Activated CD8-positive, alpha-beta memory T cell treated with anti-CD3 and anti-CD28 coated beads for 24 hours (primary cell): ENCODE measurements at places on chromosomes 16 and 17.

- no peak for DNase-seq
Observed at GRCh38 chr17:17672453-17673368, 8.5 kb upstream of the RAI1 start.

GRCh38 chr16:12569061-12569460 is 234.6 kb downstream of the CPPED1 start:
- no peak for DNase-seq

DNA sequence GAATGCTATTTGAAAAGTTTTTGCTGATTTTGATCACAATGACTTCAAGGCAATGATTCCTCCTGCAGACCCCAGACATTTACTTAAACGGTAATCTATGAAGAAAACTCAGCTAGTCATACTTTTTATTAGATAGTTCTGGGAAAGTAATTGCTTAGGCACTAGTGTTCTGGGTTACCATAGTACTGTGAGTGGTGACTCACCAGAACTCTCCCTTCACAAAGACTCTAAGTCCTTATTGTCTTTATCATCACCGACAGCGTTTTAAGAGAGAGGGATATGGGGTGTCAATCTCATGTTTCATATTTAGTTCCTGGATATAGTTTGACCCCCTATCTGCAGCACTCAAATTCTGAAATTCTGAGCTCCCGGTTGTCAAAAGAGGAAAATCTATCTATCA is 43.0 kb upstream of the CDH8 start:
- no peak for DNase-seq

DNA sequence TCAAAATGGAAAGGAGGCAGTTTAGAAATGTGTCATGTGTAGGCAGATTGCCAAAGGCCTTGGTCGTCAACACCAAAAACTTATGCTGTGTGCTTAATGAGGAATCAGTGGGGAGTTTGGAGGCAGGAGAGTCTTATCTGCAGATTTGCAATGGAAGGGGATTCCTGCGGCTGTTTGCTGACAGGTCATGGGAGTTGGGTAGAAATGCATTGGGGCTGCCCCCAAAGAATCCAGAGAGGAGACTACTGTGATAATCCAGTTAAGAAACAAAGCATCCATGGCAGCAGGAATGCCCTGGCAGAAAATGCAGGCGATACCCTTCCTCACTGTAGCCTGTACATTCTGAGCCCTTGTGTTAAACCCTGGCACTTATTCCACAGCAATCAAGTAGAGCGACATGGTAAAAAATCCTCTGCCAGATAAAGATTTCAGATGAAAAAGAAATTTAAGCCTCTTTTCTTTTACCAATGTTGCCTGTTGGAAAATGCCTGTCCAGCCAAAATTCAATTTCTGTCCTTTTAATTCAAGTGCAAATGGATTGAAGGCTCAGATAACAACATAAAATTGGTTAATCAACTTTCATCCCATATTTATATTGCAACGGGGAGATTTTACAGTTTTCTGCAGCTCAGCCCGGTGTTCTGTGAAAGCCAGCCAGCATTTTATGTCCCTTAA is 491.0 kb upstream of the CDH5 start:
- DNase-seq: no peak

DNA sequence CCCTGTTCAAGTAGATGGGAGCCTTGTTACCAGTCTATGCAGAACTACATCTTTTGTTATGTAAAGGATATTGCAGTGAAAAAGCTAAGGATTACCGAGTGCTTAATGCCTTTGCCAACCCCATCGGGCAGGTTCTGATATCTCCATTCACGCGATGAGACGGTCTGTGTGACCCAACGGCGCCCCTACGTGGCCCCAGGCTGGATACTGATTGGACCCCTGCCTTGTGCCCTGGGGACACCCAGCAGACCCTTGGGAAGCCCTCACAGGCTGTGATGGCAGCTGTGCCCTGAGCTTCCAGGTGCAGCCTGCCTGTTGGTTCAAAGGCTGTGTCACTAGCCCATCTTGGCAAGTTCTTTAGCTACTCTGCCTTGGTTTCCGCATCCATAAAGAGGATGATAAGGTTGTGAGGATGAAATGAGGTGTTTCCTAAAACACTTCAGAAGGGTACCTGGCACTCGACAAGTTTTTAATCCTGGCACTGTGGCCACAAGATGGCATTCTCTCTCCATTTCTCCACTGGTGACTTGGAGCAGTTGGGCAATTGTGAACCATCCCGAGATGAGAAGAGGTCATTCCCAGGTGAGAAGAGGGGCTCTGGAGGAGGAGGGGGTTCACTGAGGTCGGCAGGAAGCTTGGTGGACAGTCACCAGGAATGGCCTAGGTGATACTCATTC is 33.6 kb downstream of the HAPSTR1 start:
- peak; percentile 56 for DNase-seq

DNA sequence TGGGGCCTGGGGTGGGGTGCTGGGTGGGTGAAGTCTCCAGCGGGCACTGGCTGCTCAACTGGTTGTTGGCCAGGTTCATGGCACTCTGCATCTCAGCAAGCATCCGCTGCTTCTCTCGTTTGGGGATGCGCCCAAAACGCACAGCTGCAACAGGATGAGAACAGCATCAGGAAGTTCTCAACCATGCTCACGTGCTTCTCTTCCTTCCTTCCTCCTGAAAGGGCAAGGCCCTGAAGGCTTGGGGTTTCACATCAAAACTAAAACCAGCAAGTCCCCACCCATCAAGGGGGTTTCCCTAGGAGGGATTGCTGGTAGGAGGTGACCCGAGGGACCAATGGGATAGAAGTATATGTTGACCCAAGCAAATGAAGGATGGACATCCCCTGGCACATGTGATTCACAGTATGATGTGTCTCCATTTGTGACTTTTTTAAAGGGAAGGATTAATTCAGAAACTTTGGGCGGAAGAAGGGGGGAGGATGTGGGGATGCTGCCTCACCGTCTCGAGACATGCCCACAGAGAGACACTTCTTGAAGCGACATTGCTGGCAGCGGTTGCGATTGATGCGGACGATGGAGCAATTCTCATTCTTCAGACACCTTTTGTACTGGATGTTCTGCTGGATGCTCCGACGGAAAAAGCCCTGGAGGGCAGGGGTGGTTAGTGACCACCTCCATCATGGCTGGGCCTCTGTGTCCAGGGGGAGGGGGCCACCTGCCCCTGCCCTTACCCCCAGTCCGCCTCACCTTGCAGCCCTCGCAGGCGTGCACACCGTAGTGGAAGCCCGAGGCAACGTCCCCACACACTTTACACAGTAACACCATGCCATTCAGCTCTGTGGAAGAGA is 4.2 kb downstream of the NR1D1 start:
- DNase-seq: peak; percentile 84

DNA sequence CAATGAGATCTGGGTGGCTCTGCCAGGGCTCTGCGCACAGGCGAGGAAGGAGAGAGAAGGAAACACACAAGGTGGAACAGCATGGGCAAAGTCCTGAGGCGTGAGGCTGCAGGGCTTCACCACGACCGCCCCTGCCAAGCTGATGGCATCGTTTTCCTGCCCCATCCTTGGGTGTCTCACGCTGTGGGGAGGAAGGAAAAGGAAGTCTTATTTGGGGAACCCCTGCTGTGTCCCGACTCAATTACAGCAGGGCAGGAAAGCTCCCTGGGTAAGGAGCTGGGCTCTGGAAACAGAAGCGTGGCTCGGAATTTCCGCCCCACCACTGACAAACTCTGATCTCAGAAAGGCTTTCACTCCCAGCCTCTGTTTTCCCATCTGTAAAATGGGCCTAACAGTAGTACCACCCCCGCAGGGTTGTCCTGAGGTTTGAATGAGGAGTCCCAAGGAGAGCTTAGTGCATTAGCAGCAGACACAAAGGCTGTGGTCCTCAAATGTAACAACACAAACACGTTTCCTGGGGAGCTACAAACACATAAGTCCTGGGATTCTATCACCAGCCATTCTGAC is 3.2 kb upstream of the CDH5 start:
- no peak for DNase-seq

DNA sequence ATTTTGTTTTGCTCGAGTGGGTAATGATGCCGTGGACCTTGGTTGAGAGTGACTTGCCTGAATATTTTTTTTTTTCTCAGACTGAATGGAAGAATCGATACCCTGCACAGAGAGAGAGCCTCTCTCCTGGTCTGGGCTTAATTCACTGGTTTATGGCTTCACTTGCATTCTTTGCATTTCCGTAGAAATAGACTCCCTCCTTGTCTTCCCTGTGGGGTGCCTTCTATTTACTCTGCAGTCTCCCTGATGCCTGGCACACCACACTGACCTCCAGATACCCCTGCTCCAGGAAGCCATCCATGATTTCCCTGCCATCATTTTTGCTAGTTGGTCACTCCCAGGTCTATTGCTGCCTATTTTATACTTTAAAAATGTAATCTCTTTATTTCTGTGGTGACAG is 238.0 kb downstream of the SNX29 start:
- DNase-seq: no peak

DNA sequence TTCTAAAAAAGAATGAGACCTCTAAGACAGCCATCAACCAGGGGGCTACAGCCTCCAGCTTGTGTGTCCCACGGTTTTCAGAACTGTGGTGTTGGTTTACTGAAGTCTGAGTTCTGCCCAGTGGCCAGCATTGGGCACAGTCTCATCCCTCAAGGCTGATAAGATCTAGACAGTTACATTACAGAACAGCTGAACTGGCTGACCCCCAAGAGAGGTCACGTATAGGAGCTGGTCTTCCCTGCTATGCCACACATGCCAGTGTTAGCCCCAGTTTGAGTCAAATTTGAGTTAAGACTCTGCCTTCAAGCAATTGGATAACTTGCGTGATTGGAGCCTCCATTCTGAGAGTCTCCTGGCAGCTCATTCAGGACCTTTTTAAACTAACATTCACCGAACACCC is 14.8 kb upstream of the NUP93 start:
- no peak for DNase-seq

- peak; percentile 95 for DNase-seq
Observed at GRCh38 chr16:48156790-48157209, 1.0 kb upstream of the ABCC12 start.

DNA sequence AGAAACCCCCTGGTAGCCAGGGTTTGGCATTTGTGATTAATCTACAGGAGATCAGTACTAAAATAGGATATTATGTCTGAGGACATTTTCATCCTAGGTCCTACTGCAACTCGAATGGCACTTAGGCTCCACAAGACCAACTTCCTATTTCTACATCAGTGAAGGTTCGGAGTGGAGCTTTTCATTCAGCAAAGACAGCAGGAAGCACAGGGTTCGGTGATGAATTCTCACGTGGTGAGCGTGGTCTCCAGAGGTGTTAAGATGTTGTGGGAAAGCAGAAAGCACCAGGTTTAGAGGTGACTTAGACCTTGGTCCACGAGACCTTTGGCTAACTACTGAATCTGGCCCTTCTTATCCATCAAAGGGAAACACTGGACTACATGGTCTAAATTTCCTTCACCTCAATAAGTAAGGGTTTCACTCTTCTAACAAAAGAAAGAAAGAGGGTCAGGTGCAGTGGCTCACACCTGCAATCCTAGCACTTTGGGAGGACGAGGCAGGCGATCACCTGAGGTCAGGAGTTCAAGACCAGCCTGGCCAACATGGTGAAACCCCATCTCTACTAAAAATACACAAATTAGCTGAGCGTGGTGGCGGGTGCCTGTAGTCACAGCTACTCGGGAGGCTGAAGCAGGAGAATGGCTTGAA is 13.9 kb upstream of the HELZ start:
- DNase-seq: peak; percentile 62

- DNase-seq: no peak
Observed at GRCh38 chr17:40352237-40352778, 12.2 kb downstream of the GJD3 start.

DNA sequence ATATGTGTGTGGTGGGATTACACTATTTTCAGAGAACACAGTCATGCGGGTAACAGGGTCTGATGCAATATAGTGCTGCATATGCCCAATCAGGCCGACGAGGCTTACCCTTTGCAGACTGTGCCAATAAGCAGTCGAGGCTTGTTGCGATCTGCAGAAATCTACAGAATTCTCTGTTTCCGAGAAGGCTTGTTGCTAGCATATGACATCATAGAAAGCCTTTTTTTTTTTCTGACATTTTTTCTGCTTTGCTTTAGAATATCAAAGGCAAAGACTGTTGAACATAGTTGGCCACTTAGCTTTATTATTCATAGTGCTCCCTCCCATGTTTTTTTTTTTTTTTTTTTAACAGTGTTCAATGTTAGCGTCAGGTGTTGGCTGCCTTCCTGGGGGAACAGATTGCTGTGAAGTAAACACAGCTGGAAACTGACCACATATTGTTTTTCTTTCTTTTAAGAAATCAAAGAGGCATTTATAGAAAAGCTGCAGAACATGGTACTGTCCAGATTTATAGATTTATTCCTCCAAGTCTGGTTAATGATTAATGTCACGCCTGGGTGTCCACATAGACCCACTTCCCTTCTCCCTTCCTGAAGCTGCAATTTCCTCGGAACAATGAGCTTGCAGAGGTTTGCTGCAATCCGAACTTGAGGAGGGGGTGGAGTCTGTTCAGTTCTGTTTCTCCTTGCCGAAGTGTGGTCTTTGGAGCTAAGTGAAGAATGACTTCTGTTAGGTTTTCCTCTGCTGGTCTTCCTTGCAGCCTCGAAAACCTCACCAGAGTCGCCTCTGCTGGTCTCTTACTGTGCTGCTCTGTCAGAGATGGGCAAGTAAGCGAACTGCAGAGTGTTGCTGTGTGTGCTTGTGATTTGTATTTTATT is 87.3 kb downstream of the MAP2K6 start:
- DNase-seq: no peak

- DNase-seq: peak; percentile 67
Observed at GRCh38 chr17:58630883-58631522, 60.8 kb downstream of the TEX14 start.

DNA sequence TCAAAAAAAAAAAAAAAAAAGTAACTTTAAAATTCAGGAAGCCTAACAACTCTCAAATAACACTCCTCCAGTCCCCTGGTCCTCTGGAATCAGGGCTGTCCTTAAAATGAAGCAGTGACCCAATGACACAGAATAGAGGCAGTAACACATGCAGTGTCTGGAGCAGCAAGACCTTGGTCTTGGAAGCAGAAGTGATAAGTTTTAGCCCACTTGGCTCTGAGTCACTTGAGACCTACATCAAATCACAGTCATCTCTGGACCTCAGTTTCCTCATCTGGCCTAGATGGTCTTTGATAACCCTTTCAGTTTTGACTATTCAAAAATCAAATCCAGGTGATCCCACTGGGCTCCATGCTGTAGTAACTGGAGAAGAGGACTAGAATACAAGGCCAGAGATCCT is 39.0 kb downstream of the LYRM1 start:
- DNase-seq: no peak

- no peak for DNase-seq
Observed at GRCh38 chr17:77479372-77480198, 338.8 kb downstream of the SEC14L1 start.

DNA sequence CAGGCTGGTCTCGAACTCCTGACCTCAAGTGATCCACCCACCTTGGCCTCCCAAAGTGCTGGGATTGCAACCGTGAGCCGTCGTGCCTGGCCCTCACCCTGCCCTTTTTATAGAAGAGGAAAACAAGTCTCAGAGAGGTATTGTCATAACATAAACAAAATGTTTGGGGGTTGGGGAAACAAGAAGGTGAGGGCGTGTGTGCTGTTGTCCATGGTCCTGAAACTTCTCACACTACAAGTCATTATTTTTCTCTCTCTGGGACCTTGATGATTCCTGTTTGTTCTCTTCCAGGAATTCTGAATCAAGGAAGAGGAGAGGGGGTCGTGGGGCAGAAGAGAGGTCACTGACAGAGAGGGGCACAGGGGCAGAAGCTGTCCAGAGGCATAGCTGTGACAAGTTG is 160.2 kb upstream of the LHX1 start:
- no peak for DNase-seq

- DNase-seq: no peak
Observed at GRCh38 chr16:11792410-11793241, 4.4 kb downstream of the ZC3H7A start.

- DNase-seq: no peak
Observed at GRCh38 chr16:52621651-52622050, 74.7 kb upstream of the TOX3 start.
